Stimulated activated CD8-positive, alpha-beta memory T cell treated with anti-CD3 and anti-CD28 coated beads, Interleukin-12 subunit alpha, Interleukin-12 subunit beta, amount 100 ng/mL, for 1 hour (primary cell): ENCODE measurements at places on chromosomes 5 and 9.

- no peak for DNase-seq
These were observed 50.4 kb downstream of the CERT1 start for GRCh38 chr5:75460942-75461610.

GRCh38 chr5:57157131-57157530, 16.7 kb upstream of the GPBP1 start:
- DNase-seq = no peak

DNA sequence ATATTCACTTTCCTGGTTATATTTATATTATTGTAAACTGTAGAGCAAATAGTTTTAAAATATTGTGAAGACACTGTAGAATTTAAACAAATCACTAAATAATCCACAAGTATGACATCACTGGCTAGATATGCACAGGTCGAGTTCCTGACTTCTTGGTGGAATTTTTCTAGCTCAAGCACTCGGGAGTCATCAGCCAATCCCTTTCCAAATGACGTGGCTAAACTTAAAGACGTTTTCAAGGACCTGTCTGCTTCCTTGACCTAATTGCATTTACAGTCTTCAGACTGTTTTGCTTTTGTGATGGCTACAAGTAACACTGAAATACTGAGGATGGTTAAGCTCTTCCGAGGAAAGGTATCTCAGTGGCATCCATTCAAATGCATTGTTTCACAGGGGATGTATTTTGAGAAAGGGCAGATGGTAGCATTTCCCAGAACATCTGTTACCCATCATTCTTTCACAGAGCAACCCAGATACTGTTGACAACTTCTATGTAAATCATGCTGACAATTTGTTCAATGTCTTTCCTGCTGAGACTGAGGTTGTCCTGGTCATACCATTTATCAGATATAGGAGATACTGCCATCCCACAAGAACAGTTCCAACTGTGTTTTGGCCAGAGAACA, 262.8 kb downstream of the CDH10 start:
- no peak for DNase-seq

GRCh38 chr5:55853041-55853670, 2.0 kb downstream of the IL31RA start:
- DNase-seq = no peak

DNA sequence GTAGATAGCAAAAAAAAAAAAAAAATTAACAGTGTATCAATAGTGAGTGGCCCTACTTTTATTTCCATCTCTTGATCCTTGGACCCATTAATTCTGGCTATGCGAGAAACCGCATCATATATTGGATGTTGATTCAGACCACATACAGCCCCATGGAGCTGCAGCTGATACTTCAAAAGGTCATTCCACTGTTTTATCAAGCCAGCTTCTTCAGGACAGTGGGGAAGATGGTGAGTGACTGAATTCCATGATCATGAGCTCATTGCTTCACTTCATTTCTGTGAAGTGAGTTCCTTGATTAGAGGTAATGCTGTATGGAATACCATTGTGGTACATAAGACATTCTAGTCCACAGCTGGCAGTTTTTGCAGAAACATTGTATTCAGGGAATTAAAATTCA, 222.9 kb upstream of the MEF2C start:
- DNase-seq = no peak

- no peak for DNase-seq
These were observed 885 bp downstream of the MPDZ start for GRCh38 chr9:13278368-13279246.

- DNase-seq = no peak
These were observed 1355.1 kb upstream of the WWC1 start for GRCh38 chr5:166936351-166936750.

DNA sequence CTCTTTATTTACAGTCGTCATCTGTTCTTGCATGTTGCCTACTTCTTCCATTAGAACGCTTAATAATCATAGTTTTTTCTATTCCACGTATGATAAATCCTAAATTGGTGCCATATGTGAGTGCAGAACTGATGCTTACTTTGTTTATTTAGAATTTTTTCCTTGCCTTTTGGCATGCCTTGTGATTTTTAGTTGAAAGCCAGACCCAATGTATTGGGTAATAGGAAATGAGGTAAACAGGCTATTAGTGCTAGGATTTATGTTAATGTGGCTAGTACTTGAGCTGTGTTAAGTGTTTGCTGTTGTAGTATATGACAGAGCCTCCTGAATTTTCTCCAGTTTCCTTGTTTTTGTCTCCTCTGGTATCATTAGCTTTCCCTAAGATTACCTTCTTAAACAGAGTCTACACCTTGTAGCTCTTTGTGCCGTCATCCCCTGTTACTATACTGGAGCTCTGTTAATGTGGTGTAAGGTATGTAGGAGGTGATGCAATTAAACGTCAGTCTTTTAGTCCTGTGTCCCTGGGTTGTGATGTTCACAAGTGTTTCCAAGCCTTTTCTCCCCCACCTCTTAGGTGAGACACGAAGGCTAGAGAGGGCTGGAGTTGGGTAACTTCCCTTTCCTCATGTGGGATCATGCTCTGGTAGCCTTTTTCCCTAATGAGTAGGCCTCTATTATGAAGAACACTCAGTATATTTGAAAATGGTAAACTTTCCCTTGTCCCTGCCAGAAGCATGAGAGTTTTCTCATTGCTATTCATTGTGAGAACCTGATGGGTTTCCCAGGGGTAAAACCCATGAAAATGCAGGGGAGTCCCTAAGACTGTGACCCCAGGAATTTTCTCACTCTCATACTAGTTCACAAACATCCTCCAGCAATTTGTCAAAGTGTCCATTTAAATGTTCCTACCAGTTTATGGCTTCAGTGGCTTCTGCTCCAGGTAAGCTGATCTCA, 21.2 kb downstream of the SPATA31D3 start:
- DNase-seq = no peak

GRCh38 chr9:79632705-79633104, 60.9 kb downstream of the TLE4 start:
- DNase-seq = no peak

- DNase-seq = no peak
These were observed 181.6 kb upstream of the NUDT12 start for GRCh38 chr5:103744159-103744558.

DNA sequence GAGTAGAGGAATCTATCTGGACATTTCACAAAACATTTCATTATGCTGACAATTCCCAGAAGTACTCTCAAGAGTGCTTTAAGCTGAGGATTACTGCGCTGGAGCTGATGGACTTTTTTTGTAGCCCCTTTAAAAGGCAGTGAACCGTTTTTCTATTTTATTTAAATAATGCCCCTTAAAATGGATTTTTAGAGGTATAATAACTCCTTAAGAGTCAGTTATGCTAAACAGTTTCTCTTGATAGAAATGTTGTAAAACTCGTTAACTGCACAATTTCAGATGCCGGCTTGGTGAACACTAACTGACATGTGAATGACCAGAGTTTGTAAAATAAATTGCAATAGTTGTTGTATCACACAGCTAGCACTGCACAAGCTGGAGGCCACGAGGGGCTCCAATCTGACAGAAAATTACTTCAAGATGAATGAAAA, 174.0 kb downstream of the NR2F1-AS1 start:
- DNase-seq = no peak

- DNase-seq = no peak
These were observed 66.4 kb upstream of the SUSD1 start for GRCh38 chr9:112241491-112241890.

DNA sequence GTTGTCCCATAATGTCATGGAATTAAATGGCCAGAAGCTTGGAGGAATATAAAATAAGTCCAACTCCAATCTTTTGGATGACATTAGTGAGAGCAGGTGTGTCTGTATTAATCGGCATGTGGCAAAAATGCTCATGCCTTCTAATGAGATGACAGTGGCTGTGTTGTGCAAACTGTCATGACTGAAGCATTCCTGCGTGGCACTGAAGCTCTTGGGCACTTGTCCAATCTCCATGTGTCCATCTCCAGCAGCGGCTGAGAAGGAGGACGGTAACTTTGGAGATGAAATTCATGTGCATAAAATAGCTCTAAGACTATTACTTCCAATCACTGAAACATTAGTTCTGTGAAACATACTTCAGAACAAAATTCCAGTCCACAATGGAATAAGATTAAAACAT, 697.5 kb upstream of the GRAMD2B start:
- DNase-seq = no peak

- no peak for DNase-seq
These were observed 197.5 kb downstream of the PCSK5 start for GRCh38 chr9:76087976-76088375.

DNA sequence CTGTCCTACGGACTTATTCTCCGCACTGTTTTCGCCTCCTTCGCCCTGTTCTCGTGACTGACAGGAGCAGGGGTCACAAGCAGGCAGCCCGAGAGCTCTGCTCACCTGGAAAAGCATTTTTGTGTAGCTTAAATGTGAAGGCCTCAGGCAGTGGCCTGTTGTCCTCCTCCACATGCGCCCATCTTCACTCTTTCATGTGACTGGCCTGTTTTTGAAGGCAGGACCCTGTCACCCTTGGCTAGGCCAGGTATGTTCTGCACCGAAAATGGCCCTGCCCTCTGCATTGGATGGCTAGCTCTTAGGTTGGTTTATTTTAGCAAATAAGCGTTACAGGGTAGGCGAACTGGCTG, 614 bp upstream of the CPLANE1 start:
- DNase-seq = no peak

- no peak for DNase-seq
These were observed 12.2 kb upstream of the HSPB3 start for GRCh38 chr5:54443270-54443669.

- DNase-seq = no peak
These were observed 480 bp upstream of the TXNDC8 start for GRCh38 chr9:110338143-110338542.

DNA sequence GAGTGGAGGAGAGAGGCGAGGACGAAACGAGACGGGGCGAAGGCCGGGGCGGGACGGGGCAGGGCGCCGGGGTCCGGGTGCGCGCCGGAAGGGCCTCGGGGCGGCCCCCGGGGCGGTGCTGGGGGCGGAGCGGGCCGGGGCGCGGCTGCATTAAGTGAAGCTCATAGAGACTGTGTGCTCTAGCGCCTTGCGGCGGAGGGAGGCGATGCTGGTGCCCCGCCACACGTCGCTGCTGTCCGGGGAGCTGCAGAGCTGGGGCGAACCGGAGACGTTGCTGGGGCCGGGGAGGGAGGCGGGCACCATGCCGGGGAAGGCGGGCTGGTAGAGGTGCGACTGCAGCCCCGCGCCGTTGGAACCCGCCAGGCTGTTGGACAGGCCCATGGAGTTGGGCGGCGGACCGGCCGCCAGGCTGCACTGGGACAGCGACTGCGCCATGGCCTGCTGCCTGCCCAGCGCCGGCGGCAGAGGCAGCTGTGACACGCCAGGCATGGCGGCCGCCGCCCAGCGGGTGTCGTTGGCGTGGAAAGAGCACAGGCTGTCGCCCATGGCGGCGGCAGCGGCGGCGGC, 8.3 kb downstream of the OTP start:
- DNase-seq = no peak

DNA sequence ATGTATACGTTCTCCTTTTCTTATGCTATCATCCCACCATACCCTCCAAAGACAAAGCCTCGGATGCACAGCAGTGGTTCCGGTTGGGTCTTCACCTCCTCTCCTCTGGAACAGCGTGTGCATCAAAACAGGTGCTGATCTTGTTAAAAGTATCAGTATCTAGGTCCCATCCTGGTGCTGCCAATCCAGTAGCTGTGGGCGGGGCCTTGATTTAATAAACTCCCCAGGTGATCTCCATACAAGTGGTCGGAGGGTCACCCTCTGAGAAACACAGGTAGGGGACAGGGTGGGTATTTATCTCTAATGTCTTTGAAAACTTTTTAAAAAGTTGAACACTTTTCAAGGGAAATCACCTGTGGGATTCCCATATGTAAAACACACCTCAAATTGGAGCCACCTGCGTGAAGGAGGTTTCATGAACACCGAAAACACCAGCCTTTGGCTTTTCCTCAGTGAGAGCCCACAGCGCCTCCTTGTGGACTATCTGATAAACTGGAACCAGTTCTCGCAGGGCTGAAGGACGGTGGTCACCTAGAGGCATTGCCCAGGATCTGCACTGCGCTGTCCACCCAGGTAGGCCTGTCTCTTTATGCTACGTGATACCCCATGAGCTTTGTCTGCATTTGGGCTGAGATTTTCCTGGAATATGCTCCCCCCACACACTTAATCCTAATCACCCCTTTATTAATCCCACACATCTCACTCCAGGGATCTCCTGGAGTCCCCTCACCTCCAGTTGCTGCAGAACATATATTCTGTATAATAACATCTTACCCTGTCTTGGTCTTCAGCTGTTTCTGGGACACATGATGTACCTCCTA, 80.5 kb upstream of the EPB41L4B start:
- no peak for DNase-seq

DNA sequence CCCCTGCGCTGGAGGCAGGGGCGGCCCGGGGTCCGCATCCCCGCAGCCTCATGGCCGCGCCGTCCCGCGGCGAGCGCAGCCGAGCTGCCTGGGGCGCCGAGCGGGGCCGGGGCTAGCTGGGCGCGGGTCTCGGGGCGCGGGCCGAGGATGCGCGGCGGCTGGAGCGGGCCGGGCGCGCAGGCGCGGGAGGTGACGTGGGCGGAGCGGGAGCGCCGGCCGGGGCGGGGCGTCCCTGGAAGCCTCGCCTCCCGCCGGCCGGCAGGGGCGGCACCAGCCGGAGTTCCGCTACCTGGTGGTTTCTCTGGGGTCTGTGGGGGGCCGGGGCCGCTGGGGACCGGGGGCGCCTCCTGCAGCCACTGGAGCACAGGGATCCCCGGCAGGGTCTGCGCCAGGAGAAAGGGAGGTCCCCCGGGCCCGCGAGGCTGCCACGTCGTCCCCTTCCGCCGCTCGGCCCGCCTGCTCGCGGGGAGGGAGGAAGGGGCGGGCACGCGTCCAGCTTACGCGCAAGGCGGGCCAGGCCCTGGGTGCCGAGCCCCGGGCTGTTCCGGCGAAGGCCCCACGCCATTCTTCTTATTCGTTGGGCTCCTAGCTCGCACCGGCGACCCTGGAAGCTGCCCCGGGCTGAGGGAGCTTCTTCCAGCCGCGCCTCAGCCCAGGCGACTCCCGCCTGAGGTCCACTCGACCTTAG, at the start of gene LPCAT1:
Gene LPCAT1 (minus strand): TSS at position 168 of the 688 bp plus-strand sequence. CDS start 116 bp downstream, at position 52.
- peak; percentile 48 for DNase-seq

DNA sequence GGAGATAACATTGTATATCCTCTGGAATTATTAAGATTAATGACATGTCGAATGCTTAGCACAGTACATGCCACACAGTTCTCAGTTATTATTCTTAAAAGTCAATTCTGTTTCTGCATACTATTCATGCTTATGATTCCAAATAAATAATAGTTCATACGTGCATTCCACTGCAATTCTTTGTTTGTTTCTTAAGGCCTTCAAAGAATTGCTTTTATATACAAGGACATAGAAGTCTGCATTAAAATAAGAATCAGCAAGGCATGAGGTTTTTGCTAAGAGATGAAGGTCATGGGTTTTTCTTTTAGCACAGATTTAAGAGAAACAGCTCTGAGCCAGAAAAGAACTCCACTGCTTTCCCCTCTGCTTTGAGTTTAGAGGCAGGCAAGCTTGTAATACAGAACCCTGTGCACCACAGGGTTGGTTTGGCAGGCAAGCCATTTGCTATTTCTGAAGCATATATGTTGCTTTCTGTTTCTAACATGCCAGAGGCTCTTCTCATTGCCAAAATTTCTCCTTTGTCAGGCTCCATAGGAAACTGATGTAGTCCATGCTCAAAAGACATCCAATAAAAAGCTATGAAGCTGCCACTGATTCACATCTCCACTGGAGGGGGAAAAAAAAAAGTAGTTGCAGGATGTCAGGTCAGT, 420.6 kb upstream of the TYRP1 start:
- DNase-seq = no peak
